Hepatocyte (in vitro differentiated cells): ENCODE measurements at places on chromosomes 12 and 14.

DNA sequence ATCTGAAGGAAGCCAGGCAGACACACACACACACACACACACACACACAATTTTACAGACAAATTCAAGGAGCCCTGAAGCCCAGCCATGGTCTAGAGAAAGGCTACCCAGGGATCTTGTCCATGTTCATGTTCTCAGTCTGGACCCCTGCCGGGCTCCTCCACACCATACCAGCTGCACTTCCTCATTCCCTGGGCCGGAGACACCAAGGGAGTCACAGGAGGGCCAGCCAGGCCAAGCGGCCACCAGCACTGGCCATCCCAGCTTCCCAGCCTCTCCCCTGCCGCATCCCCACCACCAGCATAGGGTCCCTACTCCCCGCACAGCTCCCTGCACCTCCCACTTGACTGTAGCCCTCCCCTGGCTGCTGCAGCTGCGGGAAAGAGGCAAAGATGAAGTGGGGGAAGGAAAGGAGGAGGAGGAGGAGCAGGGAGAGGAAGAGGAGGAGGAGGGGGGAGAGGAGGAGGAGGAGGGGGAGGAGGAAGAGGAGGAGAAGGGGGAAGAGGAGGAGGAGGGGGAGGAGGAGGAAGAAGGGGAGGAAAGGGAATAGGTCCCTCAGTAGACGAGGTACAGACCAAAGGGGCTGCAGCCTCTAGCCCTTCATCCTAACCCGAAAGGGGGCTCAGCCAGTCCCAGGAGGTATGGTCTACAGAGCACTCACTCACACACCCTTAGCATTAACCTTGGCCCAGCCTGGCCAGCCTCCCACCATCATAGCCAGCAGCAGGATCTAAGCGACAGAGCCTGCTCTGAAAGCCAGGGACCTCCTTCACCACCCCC is 293.2 kb downstream of the DPF3 start:
- no peak for DNase-seq

GRCh38 chr12:123608182-123608581 is 6.3 kb downstream of the DDX55 start:
- no peak for DNase-seq

- no peak for DNase-seq
Measured at GRCh38 chr14:55051165-55051422, 353 bp upstream of the MAPK1IP1L start.

GRCh38 chr12:46491548-46491947 is 119.0 kb upstream of the SLC38A2 start:
- DNase-seq = no peak

DNA sequence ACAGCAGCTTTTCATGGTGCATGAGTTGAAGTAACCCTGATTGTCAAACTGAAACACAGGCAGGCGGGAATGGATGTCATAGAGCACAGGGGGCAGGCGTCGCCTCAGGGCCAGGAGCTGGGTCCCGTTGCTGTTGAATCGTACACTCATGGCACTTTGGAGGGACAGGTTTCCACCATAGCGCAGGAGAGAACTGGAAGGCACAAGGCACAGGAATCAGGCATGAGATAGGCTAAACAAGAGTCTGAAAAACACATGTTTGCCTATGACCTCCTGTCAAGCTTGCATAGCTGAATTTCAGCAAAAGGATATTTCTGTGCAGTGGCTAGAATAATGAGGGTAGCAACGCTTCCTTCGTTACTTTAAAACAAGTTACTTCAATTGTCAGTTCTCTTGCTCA is 61.2 kb downstream of the DCAF5 start:
- DNase-seq = no peak

DNA sequence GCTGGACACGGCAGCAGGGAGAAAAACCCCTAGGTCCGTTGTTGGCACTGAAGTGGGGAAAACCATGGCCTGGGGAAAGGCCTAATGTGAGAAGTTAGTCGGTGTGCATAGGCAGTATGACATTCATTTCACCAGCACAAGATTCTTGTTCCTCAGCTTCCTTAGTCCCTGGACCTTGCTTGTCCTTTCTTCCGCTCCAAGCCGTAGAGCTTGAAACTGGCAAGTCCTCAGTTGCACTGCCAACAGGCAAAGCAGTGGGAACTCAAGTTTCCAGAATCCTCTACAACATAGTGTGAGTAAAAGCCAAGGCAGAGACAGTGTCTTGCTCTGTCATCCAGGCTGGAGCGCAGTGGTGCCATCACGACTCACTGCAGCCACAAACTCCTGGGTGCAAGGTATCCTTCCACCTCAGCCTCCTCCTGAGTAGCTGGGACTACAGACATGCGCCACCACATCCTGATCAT is 138.5 kb upstream of the AMIGO2 start:
- DNase-seq = no peak

DNA sequence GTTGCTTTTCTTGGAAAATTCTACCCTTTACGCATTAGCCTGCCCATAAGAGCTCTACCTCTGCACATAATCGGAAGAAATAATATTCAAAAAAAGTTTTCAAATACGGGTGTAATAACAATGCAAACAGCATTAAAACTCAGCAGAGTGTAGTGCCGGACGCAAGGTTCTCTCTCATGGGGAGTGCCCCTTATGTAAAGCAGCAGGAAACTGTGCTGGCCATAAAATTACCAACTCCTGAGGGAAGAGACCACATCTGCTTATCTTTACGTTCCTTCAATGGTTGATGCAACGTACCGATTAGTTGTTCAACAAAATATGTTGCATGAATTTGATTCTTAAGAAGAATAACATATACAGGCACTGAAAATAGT is 118.7 kb upstream of the TMCC3 start:
- no peak for DNase-seq

- no peak for DNase-seq
Measured at GRCh38 chr12:58323676-58324075, 382.3 kb downstream of the ATP23 start.

DNA sequence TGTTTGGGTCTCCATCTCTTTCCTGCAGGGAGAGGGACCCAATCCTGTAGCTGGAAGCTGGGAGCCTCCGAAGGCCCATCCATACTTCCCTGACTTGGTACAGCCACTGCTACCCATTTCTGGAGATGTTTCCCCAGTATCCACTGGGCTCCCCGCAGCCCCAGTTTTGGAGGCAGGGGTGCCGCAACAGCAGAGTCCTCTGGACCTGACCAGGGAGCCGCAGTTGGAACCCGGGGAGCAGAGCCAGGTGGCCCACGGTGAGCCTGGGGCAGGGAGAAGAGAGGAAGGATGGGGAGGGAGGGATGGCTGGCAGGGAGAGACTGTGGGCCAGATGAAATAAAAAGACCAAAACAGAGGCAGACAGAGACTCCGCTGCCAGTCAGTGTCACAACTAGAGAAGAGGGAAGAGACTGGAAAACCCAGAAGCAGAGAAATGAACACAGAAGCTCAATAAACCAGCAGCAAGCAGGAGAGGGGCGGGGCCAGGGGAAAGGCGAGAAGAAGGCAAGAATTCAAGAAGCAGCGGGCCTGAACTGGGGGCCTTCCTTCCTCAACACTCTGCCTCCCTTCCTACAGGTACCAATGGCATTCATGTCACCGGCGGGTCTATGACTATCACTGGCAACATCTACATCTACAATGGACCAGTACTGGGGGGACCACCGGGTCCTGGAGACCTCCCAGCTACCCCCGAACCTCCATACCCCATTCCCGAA is 6.3 kb downstream of the LTBR start:
- DNase-seq = no peak

DNA sequence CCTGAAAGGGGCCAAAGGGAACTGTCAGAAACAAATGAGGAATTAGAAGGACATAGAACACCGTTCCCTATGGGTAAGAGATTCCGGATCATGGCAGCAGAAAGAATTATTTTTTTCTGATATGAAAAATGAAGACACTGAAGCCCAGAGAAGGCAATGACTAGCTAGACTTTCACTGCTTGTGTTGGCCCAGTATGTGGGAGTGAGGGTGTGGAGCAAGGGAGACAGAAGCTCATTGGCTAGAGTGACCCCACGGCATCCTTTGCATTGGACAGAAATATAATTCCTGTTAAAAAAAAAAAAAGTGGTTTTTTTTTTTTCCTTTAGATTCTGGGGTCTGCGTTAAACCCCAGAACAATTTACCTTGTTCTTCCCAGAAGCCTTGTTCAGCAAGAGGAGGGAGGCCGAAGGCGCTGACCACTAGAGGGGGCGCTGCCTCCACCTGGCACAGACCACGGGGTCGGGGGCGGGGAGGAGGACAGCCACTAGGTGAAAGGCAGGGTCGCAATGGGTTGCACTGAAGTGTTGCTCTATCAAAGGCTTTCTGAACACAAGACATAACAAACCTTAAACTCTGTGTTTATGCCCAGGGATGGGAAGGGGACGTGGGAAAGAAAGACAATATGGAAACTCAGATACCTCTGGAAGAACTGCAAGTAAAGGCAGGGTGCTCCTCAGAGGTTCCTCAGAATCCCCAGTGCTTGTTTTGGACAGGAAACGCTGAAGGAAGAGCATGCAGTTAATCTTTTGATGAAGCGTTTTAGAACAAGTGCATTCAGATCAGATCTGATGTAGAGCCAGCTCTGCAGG is 156.8 kb downstream of the KCNA5 start:
- peak; percentile 79 for DNase-seq

DNA sequence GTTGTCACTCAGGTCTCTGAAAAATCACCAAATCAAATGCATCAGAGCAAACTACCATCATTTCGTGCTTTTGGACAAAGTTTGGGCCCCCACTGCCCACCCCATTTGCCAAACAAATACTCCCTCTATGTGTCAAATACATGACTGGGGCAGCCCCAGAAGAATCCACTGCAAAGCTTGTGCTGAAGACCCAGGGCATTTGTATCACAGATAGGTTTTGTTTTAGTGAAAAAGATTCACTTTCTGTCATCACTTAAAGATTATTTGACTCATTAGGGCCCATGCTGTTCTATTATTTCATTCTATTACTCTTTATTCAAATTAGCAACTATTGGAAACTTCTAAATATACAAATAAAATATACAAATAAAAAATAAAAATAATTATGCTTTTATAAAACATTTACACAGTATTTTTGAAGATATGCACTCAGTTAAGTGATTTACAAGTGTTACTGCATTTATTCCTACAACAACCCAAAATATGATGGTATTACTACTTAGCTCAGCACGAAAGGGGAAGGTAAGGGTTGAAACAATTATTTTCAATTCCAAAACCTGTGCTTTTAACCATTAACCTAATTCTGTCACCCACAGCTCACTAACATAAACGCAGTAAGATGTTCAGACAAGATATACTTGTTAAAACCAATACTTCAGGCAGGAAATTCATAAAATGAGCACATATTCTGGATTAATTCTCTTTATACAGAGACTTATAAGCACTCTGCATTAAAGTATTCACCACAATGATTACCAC is 36.5 kb downstream of the LRIG3 start:
- DNase-seq = no peak

GRCh38 chr12:68971404-68971803 is 38.4 kb upstream of the CPM start:
- no peak for DNase-seq

- no peak for DNase-seq
Measured at GRCh38 chr12:40903040-40903439, 210.8 kb downstream of the CNTN1 start.

DNA sequence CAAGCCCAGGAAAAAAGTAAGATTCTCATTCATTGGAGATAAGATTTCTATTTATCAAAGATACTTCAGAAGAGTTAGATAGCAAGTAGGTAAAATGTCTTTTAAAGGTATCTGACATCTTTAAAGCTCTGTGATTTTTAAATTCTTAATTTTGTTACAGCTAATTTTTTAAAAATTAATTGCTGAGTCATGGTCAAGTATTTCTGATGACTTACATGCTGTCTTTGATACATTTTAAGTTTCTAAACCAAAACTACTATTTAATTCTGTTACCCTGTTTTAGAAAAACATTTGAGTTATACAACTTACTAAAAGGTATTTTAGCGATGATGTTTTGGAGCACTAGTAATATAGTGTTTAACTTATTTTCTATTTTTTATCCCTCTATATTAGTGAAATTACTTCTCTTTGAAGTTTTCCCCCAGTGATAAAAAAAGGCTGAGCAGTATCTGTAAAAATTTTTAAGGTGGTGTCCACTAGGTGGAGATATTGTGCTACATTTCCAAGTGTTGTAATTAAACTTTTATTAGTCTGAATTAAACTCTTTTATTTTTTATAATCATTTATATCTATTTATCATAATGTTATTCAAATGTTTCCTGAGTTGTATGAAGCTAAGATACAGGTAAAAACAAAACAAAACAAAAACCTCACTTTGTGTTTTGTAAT is 11.5 kb downstream of the ALG10 start:
- DNase-seq = peak; percentile 40

DNA sequence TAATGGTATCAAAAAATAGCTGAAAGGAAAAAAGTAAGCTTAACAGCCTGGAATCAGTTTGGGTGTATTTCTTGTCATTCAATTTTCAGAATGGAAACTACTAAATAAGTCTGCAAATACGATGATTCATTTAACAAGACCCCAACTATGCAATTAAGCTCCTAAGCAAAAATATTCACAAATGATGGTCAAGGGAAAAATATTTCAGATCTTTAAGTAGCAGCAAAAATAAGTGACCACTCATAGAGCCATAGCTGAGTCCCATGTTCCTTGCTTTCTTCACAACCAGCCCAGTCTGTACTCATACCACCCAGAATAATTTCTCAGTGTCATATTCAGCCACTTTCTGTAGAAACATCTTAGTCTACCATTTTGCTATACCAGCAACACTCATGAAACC is 185.4 kb downstream of the PPM1H start:
- no peak for DNase-seq

DNA sequence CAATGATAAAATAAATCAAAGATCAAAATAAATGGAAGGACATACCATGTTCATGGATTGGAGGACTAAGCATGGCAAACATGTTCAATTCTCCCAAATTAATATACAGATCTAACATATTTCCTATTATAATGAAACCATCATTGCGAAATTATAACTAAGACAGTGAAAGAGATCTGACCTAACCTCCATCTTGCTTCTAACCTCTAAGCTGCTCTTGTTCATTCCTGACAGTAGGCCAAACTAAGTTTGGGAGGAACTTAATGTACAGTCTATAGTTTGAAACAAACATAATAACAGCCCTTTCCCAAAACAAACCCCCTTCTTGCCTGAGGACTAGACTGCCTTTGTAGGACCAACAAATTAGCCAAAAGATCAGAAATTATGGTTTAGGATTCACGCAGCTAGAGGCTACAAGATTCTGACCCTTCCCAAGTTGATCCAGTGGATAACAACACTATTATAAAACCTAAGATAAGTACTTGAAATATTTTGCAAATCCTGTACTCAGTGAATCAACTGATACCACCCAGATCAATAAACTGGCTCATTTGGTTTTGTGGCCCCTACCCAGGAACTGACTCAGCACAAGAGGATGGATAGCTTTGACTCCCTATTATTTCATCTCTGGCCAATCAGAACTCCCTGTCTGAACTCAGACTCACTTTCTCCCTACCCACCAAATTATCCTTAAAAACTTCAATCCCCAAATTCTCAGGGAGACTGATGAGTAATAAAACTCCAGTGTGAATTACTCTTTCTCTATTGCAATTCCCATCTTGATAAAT is 41.7 kb upstream of the OR5AU1 start:
- no peak for DNase-seq
